B cell (primary cell): ENCODE measurements at places on chromosomes 12 and 14.

GRCh38 chr14:101195309-101195901 is 291.9 kb upstream of the RTL1 start:
- no peaks in the 10 kb centered on the region for H3K4me1 ChIP-seq
- H3K27me3 ChIP-seq = no peaks in the 10 kb centered on the region
- no peak for DNase-seq
- no peaks in the 10 kb centered on the region for H3K36me3 ChIP-seq

DNA sequence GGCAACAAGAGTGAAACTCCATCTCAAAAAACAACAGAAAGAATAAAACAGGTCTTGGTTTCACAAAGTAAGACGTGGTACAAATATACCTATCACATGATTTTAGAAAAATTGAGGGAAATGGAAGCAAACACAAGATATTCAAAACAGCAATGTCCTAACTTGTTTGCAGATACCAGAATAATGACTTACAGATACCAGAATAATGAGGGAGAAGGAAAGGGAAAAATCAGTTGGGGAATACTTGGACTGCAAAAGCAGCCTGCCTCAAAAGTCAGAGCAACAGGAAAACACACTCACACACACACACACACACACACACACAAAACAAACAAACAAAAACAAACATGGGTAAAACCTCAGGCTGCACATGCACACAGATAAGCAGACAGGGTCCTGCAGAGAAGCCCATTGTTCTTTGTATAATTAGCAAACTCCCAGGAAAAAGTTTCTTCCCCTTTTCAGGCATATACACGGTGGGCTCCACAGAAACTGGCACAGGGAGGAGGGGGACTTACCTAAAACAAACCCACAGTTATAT is 65.7 kb upstream of the CAPRIN2 start:
- DNase-seq = no peak
- peaks cover 13% of the 10 kb centered on the region for H3K27me3 ChIP-seq
- H3K36me3 ChIP-seq = no peaks in the 10 kb centered on the region
- no peak overlapping the region for H3K4me3 ChIP-seq
- peaks cover 14% of the 10 kb centered on the region for H3K4me1 ChIP-seq

- H3K27ac ChIP-seq = no peak overlapping the region
- no peaks in the 10 kb centered on the region for H3K27me3 ChIP-seq
- H3K4me3 ChIP-seq = no peak overlapping the region
- no peaks in the 10 kb centered on the region for H3K36me3 ChIP-seq
- no peak for DNase-seq
These were observed 1.8 kb upstream of the CCDC198 start for GRCh38 chr14:57495416-57495815.

- H3K27ac ChIP-seq = no peak overlapping the region
- no peaks in the 10 kb centered on the region for H3K4me1 ChIP-seq
- H3K36me3 ChIP-seq = no peaks in the 10 kb centered on the region
- no peaks in the 10 kb centered on the region for H3K27me3 ChIP-seq
- DNase-seq = no peak
- no peak overlapping the region for H3K4me3 ChIP-seq
These were observed 23.1 kb downstream of the MGAT4C start for GRCh38 chr12:86233126-86233525.

GRCh38 chr12:46460682-46461210 is 88.2 kb upstream of the SLC38A2 start:
- H3K4me1 ChIP-seq = peaks cover 54% of the 10 kb centered on the region
- H3K27me3 ChIP-seq = no peaks in the 10 kb centered on the region
- no peak for DNase-seq

DNA sequence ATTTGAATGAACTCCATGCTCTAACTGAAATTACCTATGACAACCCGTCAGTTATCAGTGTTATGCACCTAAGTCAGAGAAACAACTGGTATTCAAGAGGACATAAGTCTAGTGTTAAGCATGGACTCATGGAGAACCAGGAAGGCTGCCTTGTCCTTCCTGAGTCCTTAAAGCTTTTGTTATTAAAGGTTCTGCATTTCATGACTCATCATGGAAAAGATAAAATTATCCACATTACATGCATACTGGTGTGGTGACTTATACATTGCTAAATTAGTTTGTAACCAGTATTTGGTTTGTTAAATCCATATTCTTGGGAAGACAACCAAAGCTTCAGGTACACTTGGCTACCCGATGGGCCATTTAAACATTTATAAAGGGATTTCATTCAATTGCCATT is 6.5 kb upstream of the OR4E1 start:
- no peaks in the 10 kb centered on the region for H3K36me3 ChIP-seq
- no peaks in the 10 kb centered on the region for H3K27me3 ChIP-seq
- H3K4me1 ChIP-seq = no peaks in the 10 kb centered on the region
- no peak overlapping the region for H3K4me3 ChIP-seq
- H3K27ac ChIP-seq = no peak overlapping the region
- DNase-seq = no peak

DNA sequence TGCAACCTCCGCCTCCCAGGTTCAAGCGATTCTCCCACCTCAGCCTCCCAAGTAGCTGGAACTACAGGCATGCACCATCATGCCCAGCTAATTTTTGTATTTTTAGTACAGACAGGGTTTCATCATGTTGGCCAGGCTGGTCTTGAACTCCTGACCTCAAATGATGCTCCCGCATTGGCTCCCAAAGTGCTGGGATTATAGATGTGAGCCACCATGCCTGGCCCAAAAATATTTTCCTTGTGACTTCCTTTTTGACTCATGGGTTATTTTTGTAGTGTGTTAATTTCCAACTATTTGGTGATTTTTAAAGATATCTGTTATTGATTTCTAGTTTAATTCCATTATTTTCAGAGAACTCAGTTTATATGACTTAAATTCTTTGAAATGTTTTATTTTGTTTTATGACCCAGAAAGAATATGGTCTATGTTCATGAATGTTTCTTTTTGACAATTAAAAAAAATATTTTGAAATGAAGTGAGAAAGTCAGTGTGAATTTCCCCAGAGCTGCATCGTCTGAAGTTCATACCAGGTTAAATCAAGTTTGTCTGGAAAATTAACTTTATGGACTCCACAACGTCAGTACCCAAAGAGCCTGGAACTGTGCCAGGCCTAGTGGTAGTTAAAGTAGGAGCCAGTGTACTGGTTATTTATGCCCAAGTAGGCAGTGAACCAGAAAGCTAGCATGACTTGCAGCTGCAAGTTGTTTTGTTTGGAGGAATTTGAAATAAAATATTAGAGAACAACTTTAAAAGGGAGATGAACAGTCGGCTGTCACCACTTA is 2.8 kb upstream of the CDKL1 start:
- peaks cover 11% of the 10 kb centered on the region for H3K4me1 ChIP-seq
- no peaks in the 10 kb centered on the region for H3K27me3 ChIP-seq
- no peak for DNase-seq
- no peak overlapping the region for H3K4me3 ChIP-seq
- H3K36me3 ChIP-seq = no peaks in the 10 kb centered on the region
- no peak overlapping the region for H3K27ac ChIP-seq

- peaks cover 22% of the 10 kb centered on the region for H3K4me1 ChIP-seq
- no peak overlapping the region for H3K27ac ChIP-seq
- H3K36me3 ChIP-seq = no peaks in the 10 kb centered on the region
- DNase-seq = no peak
These were observed 39.2 kb upstream of the ANKRD9 start for GRCh38 chr14:102548616-102549240.

- no peaks in the 10 kb centered on the region for H3K36me3 ChIP-seq
- H3K27ac ChIP-seq = no peak overlapping the region
- H3K4me1 ChIP-seq = no peaks in the 10 kb centered on the region
- H3K27me3 ChIP-seq = peaks cover 7% of the 10 kb centered on the region
- no peak for DNase-seq
These were observed 1105.5 kb upstream of the TMEM132C start for GRCh38 chr12:127161466-127161865.
